HS-27A (cell line): ENCODE measurements at places on chromosomes 4 and X.

GRCh38 chrX:44011506-44011905 is 38.3 kb upstream of the NDP start:
- no peak for DNase-seq

- no peak for DNase-seq
Observed at GRCh38 chrX:9062641-9063040, 28.7 kb upstream of the FAM9B start.

- DNase-seq = no peak
Observed at GRCh38 chrX:42128587-42128986, 205.2 kb upstream of the CASK start.

GRCh38 chr4:139083607-139083955 is 68.0 kb downstream of the NOCT start:
- peak; percentile 27 for DNase-seq
